ENCODE measurements at places on chromosomes 11 and 22.

DNA sequence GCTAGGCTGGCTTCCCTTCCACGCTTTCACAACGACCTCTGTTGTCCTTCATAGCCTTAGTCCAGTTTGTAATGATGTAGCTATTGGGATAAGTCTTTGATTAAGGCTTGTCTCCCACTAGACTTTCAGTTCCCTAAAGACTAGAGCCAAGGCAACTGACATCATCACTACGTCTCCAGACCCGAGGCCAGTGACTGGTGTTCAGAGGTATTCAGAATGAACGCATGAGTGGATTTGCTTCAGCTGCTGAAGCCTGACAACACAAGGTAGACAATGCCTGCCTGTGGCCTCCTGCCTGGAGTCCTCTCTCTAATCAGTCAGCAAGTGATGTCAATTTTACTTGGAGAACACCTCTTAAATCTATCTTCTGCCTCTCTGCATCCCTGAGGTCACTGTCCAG lies 13.6 kb downstream of the EFCAB6 start:
- DNase-seq, result no peak

DNA sequence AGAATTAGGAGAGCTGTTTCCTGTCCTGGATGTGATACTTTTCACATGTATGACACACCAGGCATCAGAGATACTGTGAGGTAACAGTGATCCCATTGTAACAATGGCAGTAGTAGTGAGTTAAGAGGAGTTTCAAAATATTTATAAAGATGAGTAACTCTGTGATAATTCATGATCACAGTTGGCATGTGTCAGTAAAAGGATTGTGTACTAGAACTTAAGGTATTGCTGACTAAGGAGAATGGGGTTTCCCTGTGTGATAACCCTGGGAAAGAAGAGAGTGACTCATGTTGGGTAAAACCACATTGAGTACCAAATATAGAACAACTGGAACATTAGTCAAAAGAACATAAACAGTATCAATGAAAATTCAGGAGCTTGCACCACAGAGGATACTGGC lies 22.9 kb upstream of the SLC5A1 start:
- no peak for DNase-seq

- DNase-seq, result no peak
Measured at GRCh38 chr11:117230286-117230961, 1.4 kb downstream of the PCSK7 start.

DNA sequence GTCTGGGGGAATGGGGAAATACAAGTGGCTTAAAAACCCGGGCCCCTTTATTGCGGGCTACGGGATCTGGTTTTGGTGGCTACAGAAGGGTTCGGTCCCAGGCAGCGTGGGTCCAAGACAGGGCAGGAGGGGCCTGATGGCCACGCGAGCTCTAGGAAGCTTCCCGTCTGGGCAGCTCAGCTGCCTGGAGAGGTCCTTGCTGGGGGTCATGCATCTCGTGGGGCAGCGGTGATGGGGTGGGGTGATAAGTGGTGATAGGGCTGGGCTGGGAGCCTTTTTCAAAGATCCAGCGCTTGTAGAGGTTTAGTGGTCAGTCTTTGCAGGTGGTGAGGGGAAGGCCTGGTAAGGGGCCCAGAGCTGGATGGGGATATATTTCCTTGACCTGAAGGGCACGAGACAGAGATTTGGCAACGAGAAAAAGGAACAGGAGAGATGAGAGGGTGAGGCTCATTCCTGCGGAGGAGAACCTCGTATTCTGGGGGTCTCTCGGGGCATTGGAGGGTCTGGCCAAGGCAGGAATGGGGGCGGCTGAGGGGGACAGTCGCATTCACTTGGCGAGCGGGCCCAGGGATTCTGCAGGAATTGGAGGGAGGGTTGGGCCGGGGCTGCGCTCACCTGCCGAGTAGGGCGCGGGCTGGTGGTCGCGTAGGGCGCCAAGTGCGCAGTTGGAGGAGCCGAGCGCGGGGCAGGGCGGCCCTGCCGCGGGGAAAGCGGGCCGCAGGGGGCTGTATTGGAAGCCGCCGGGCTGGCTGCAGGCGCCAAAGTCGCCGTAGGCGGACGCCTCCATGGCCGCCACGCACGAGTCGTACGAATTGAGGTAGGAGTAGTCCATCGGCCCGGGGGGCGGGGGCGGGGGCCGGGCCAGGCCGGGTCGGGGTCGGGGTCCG lies 560 bp downstream of the PHOX2A start:
- DNase-seq, result no peak

- DNase-seq, result no peak
Measured at GRCh38 chr11:122258446-122259194, 142.6 kb upstream of the BLID start.

GRCh38 chr22:28801845-28802594 lies 1.7 kb upstream of the XBP1 start:
- no peak for DNase-seq

GRCh38 chr11:88301488-88302140 lies 35.9 kb downstream of the CTSC start:
- DNase-seq, result no peak

DNA sequence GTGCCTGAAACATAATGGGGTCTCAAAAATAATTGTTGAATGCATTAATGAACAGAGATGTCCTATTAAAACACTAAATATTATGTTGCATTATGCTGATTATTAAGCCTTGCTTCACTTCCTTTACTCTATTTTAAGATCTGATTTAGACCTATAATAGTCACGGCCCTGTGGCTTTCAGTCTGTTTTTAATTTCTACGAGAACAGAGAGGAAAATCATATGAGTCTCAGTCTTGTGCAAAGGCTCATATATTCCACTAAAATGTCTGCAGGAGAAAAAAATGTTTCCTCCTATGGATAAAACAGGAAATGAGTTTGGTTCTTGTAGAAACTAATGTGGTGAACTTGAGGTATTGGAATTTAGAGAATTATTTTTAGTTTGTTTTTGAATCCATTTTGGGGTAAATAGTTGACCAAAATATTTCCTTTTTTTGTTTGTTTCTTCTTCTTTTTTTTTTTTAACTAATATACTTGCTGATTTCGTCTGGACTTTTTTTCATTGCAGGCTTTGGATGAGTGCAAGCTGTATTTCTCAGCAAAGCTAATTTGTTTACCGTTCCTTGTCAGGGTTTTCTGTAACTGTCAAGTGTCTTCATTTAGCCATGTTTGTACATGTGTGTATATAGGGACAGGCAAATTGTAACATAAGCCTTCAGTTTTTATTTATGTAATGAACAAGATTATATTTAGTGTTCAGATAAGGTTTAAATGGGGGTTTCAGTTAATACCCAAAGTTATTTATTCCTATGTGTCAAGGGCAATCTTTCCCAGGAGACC lies 139.1 kb upstream of the DDI1 start:
- no peak for DNase-seq

DNA sequence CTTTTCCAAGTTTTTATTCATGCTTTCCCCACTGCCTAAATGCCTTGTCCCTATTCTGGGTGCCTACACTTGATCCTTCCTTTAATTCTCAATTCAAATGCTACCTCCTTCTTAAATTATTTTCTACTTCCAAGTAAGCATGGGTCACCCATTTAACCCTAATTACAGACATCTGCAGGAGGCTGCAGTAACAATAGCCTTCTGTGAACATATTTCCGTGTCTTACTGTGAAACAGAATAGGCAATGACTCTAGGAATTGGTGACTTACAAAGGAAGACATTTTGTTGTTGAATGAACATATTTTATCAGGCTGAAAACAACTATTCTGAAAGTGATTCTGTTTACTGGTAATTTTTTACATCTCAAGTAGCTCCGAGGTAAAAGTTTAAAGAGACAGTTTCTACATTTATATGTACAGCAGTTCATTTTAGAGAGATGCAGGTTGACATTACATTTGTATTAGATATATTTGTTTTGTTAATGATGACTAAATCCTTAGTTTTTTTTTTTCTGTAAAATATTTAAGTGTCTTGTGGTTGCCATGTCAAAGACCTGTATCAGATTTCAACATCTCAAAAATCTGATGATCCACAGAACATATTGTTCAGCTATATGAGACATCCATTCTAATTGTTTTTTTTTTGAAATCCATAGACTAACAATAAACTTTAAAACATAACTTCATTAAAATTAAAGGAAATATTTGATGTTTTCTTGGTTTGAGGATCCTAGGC lies 316.8 kb downstream of the CASP12 start:
- no peak for DNase-seq

- DNase-seq, result no peak
Measured at GRCh38 chr11:31798554-31799434, 12.3 kb downstream of the PAX6 start.

- no peak for DNase-seq
Measured at GRCh38 chr11:120134931-120135228, 3.0 kb downstream of the TRIM29 start.

DNA sequence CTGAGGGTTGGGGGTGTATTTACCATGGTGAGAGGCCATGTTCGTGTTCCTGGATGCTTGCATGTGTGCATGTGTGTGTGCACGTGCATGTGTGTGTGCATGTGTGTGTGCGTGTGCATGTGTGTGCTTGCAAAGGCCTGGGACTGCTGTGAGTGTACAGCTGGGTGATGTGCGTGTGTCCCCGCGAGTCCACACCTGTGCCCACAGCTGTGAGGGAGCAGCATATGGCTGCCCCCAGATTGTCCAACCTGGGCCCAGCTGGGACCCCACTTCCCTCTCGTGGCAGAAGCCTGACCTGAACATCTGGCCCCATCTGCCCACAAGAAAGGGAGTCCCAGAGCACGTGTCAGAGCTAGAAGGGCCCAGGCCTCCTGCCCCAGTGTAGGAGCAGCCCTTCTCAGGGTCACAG lies 8.4 kb upstream of the CD248 start:
- no peak for DNase-seq

- DNase-seq, result no peak
Measured at GRCh38 chr11:5384335-5384734, 723 bp downstream of the OR51M1 start.

DNA sequence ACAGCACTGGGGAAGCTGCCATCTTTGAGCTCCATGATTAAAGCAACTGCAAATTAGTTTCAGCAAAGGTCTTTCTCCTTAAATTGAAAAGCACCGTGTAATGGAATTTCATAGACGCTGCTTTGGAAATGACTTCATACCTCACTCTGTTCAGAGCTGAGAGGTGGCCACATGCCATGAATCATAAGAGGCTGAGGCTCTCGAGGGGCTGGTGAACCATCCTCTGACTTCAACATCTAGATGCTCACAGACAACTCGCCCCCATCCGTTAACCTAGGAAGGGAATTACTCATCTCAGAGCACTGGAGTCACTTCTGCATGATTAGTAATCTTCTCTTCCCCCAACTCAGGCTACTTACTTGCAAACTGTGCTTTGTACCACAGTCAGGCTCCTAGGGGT lies 122.3 kb downstream of the RCN1 start:
- no peak for DNase-seq

Data from nucleus accumbens (tissue), 56 donors.